Non-pigmented ciliary epithelial cell (primary cell): ENCODE measurements at places on chromosomes 2 and 18.

- no peak for DNase-seq
Observed at GRCh38 chr18:64436111-64436510, 287.2 kb upstream of the LINC00305 start.

GRCh38 chr2:235642446-235643098, 148.7 kb downstream of the AGAP1 start:
- no peak for DNase-seq

DNA sequence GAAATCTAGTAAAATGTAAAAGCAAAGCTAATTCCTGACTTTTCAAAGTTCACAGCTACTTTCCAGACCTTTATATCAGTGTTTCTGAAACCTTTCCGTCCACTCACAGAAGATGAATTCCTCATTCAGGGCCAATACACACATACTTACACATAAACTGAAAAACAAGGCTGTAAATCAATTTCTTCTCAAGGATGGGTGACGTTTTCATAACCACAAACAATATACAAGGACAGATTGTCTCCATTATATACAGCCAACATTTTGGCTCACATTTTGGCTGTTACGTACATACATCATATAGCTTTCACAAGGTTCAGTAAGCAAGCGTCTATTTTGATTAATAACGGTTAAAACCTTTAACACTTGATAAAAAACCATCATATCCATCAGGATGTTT, 1.4 kb downstream of the RPRD1A start:
- DNase-seq = peak; percentile 10

DNA sequence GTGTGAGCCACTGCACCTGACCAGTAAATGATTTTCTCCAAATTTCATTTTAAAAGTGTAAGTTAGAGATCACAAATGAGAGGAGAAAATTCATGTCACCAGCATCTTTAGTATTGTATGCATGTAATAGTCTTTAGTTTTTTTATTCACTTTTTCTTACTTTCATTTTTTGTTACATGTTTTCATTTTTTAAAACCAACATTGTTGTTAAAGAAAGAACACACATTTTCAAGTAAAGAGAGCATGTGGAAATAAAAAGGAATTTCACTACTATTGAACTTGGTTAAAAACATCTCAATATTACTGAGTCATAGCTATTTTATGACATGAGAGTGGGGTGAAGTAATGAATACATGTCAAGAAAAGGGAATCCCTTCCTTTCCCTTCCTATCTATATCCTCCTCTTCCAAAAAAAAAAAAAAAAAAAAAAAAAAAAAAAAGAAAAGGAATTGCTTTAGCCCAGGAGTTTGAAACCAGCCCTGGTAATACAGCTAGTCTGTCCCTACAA, 29.1 kb upstream of the PMAIP1 start:
- no peak for DNase-seq

- no peak for DNase-seq
Observed at GRCh38 chr2:163613266-163613731, 122.5 kb downstream of the FIGN start.

DNA sequence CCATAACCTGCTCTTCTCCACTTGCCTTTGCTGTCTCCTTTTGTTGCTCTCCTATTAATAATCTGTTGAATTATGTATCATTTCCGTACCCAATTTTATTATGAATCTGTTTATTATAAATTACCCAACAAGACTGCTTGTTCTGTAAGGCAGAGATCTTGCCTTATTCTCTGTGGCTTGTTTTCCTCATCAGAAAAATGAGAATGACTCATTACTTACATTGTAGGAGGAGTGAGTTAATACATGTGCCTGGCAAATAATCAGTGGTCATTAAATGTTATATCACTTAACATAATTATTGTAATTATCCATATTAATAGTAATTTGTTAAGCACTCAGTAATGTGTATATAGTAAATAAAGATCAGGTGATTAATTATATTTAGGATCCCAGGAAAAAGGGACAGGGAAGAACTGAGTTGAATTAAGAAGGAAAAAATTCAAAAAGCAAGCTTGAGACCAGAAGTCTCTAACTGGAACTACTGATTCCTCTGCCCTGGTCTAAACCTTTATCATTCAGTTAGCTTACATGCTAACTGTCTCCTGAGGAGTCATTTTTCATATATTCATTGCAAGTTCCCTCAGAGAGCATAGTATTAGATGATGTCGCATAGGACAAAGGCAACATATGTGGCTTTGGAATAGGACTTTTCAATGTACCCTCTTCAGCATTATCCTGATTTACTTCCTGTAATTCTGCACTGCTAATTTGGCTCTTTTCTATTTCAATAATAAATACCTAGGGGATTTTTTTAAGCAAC, 335.7 kb downstream of the GALNT13 start:
- no peak for DNase-seq

GRCh38 chr2:164881524-164881923, 39.9 kb upstream of the COBLL1 start:
- no peak for DNase-seq

DNA sequence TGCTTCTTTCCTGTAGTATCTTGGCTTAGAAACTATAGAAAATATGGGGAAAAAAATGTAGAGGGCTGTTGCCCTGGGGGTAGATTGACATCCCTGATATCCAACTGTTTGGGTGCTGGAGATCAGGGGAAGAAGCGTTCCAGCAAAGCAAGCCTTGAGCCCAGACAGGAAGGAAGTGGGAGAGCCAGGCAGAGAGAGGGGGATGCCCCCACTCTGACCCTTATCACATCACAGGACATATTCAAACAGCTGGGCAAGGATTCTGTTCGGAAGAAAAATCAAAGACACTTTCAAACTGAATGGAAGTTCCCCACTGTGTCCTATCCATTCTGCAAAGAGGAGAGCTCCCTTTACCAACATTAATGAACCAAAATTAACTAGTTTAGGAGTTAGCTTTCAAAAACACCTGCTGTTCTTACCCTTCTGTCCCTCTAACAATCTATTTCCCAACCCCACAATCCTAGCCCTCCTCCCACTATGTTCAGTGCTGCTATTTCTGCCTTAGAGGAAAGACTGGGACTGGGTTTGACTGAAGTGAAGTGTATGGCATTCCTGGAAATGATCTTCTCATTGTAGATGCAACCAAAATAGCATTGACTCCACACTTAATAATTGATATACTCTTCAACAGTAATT, 16.9 kb upstream of the KCNG3 start:
- DNase-seq = peak; percentile 11
